ENCODE measurements at places on chromosomes 4 and X.

DNA sequence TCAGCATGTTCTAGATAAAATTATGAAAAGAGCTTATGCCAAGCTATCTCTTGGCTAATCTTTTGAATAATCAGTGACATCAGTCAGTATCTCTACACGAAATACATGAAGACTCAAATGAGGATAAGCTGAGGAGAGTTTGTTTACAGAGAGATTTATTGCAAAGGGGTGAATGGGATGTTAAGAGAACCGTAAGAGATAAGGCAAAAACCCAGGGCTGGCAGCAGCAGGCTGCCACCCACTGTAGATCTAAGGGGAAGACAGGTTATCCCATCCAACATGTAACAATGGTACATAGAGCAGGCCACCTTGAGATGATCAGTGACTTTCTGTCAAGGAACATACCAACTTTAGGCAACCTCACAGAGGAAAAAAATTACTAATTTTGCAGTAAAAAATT, 432.1 kb upstream of the NR3C2 start:
- no peak for DNase-seq

- peak; percentile 61 for DNase-seq
These were observed 39.5 kb downstream of the PCYT1B start for GRCh38 chrX:24607616-24608015.

DNA sequence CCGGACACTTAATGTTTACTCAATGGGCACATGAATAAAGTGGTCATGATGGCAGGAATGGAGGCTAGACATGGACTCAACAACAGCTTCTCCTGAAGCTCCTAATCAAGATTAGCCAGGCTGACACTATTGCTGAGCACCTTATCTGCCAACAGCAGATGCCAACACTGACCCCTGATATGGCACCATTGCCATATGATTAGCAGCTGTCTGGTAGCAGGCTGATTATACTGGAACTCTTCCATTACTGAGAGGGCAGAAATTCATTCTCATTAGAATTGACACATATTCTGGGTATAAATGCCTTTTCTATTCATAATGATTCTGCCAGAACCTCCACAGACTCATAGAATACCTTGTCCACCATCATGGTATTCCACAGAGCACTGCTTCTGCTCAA, 18.4 kb upstream of the AFF1 start:
- DNase-seq = no peak

GRCh38 chr4:98517218-98518021, 141.0 kb downstream of the TSPAN5 start:
- peak; percentile 57 for DNase-seq

GRCh38 chrX:48083212-48083611, 11.8 kb upstream of the ZNF630 start:
- DNase-seq = peak; percentile 65

GRCh38 chr4:6281436-6282313, 12.0 kb downstream of the WFS1 start:
- no peak for DNase-seq

- no peak for DNase-seq
These were observed 1.0 kb downstream of the UBL4A start for GRCh38 chrX:154485150-154486051.

GRCh38 chr4:38068107-38068506, 107.9 kb downstream of the PTTG2 start:
- no peak for DNase-seq

GRCh38 chr4:4651811-4652755, 110.2 kb upstream of the STX18 start:
- peak; percentile 70 for DNase-seq

- DNase-seq = no peak
These were observed 188.7 kb upstream of the PABPC4L start for GRCh38 chr4:134390319-134390718.

Data from choroid plexus epithelial cell (primary cell).